ENCODE measurements at places on chromosomes 12 and 14.

DNA sequence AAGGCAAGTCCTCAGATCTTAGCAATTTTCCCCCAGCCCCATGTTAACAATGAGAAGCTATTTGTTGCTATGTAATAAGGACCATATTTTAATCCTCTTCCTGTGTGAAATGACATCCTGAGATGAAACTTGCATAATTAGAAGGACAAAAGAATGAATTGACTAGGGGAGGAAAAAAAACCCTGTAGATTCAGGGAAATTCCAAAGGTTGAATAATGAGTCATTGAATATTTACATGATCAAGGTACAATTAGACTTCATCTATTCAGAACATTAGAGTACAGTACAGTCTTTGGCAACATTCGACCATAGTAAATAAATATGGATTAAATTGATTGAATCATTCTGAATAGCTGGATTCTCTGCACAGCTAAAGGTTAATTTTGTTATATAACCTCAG is 9.4 kb downstream of the MYBPC1 start:
- H3K27ac ChIP-seq: no peak overlapping the region
- H3K4me3 ChIP-seq: no peak overlapping the region
- H3K27me3 ChIP-seq: no peaks in the 10 kb centered on the region
- DNase-seq: no peak

GRCh38 chr12:131825146-131825892 is 2.9 kb upstream of the MMP17 start:
- peaks cover 17% of the 10 kb centered on the region for H3K4me1 ChIP-seq
- no peak for DNase-seq
- H3K36me3 ChIP-seq: no peaks in the 10 kb centered on the region
- no peak overlapping the region for H3K27ac ChIP-seq
- peaks cover 35% of the 10 kb centered on the region for H3K27me3 ChIP-seq
- no peak overlapping the region for H3K4me3 ChIP-seq

- peaks cover 19% of the 10 kb centered on the region for H3K4me1 ChIP-seq
- H3K36me3 ChIP-seq: no peaks in the 10 kb centered on the region
- peak overlapping the region; percentile 88 for H3K27ac ChIP-seq
- DNase-seq: no peak
- H3K4me3 ChIP-seq: no peak overlapping the region
These were observed 944 bp upstream of the DHRS7 start for GRCh38 chr14:60166142-60166541.

- no peaks in the 10 kb centered on the region for H3K36me3 ChIP-seq
- no peaks in the 10 kb centered on the region for H3K4me1 ChIP-seq
- no peak overlapping the region for H3K27ac ChIP-seq
- no peak overlapping the region for H3K4me3 ChIP-seq
- no peak for DNase-seq
These were observed 340.4 kb downstream of the NAV3 start for GRCh38 chr12:78171061-78171460.

DNA sequence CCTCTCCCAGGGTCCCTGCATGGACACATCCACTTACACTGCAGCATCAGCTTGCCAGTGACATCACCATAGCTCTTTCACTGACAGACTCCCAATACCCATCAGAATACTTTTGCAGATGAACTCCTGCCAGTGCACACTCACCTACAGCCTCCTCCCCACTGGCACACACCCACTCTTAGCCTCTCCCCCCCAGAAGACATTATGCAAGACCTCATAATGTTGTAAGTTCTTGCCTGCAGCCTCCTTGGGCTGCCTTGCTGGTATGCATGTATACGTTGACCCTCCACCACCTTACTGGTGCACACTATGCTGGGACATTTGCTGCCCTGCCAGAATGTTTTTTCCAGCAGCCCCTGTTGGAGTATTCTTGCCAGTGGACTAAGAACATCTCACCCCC is 324.2 kb downstream of the AEBP2 start:
- H3K27me3 ChIP-seq: no peaks in the 10 kb centered on the region
- no peaks in the 10 kb centered on the region for H3K4me1 ChIP-seq
- H3K4me3 ChIP-seq: no peak overlapping the region
- H3K36me3 ChIP-seq: no peaks in the 10 kb centered on the region

GRCh38 chr12:93378998-93379325 is 1.2 kb downstream of the NUDT4 start:
- H3K4me1 ChIP-seq: peaks cover 14% of the 10 kb centered on the region
- H3K27me3 ChIP-seq: no peaks in the 10 kb centered on the region
- H3K27ac ChIP-seq: peak overlapping the region; percentile 87
- DNase-seq: no peak
- peak overlapping the region; percentile 81 for H3K4me3 ChIP-seq

DNA sequence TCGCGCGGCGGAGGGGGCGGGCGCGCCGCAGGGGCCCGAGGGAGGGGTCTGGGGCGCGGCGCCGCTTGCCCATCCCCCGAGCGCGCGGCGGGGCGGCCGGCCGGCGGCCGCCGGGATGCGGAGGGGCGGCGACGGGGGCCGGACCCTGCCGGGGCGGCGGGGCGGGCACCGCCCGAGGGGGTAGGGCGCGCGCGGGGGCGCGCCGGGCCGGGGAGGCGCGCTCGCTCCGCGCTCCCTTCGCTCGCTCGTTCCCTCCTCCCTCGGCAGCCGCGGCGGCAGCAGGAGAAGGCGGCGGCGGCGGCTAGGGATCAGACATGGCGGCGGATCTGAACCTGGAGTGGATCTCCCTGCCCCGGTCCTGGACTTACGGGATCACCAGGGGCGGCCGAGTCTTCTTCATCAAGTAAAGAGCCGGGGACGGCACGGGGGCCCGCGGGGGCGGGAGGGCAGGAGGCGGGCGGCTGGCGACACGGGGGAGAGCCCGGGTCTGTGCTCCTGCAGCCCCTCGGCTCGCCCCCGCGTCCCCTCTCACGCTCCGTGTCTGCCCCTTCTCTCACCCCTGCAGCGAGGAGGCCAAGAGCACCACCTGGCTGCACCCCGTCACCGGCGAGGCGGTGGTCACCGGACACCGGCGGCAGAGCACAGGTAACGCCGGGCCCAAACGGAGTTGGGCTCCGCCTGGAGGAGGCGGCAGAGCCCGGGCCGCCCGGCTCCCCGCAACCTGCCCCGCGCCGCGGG is at the start of gene PLEKHA5:
PLEKHA5 (plus strand) TSS at position 248 of the 738 bp plus-strand sequence; CDS start at position 315, 67 bp downstream.
- no peaks in the 10 kb centered on the region for H3K4me1 ChIP-seq
- H3K4me3 ChIP-seq: peak within 1 kb of the TSS; percentile 81
- H3K36me3 ChIP-seq: no peaks in the 10 kb centered on the region
- peak within 1 kb of the TSS; percentile 24 for H3K27ac ChIP-seq
- DNase-seq: peak; percentile 35

DNA sequence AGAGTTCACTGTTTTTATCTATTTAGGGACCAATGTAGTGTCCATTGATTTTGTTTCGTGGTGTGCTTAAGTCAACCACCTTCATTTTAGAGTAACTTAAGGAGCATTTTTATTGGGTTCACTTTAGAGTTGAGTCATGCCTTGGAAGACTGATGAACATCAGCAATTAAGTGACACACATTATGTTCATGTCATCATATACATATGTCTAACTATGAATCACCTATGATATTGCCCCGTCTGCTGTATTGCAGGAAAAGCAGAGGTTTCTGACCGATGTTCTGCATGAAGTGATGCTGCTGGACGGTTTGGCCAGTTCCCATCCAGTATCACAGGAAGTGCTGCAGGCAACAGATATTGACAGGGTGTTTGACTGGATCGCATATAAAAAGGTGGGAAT is 227.1 kb downstream of the TRHDE start:
- no peak overlapping the region for H3K27ac ChIP-seq
- no peaks in the 10 kb centered on the region for H3K36me3 ChIP-seq
- no peaks in the 10 kb centered on the region for H3K27me3 ChIP-seq
- DNase-seq: no peak
- no peaks in the 10 kb centered on the region for H3K4me1 ChIP-seq
- no peak overlapping the region for H3K4me3 ChIP-seq

GRCh38 chr12:75581515-75581914 is 70.1 kb upstream of the KRR1 start:
- no peaks in the 10 kb centered on the region for H3K27me3 ChIP-seq
- no peak for DNase-seq
- no peaks in the 10 kb centered on the region for H3K36me3 ChIP-seq
- no peak overlapping the region for H3K27ac ChIP-seq
- H3K4me3 ChIP-seq: no peak overlapping the region
- no peaks in the 10 kb centered on the region for H3K4me1 ChIP-seq

GRCh38 chr14:51093371-51094281 is 1.3 kb downstream of the TRIM9 start:
- peaks cover 16% of the 10 kb centered on the region for H3K27me3 ChIP-seq
- H3K4me1 ChIP-seq: peaks cover 19% of the 10 kb centered on the region
- no peak overlapping the region for H3K27ac ChIP-seq
- H3K4me3 ChIP-seq: peak overlapping the region; percentile 73
- no peak for DNase-seq
- H3K36me3 ChIP-seq: no peaks in the 10 kb centered on the region

DNA sequence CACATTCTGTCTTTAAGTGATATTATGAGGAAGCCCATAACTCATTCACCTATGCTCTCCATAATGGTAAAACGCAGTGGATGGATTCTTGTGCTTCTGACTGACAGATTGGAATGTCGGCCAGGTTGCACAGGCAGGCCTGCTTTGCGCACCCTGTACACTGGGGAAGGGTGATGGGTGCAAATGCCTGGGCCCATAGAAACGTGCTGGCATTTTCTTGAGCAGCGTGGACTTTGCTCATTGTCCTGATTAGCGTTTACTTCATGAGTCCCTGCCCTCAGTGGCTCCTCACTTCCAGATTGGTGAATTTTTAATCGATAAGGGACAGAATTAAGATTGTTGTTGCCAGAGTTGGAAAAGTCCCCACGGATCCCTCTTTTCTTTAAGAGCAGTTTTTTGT is 80.9 kb upstream of the TRAF3 start:
- H3K4me1 ChIP-seq: peaks cover 3% of the 10 kb centered on the region
- no peak overlapping the region for H3K27ac ChIP-seq
- H3K4me3 ChIP-seq: no peak overlapping the region
- H3K27me3 ChIP-seq: no peaks in the 10 kb centered on the region

DNA sequence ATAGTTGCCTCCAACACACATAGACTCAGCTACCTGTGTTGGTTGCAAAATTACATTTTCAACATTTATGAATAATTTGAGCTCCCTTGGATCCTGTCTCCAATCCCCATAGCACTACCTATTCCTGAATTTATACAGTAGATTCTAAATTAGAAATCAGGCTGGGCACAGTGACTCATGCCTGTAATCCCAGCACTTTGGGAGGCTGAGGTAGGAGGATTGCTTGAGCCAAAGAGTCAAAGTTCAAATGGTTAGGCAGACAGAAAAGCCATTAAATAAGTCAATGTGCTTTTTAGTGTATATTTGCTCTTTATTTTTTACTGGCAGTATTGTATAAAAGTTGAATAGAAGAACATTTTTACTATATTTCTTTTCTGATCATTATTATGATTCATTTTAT is 24.9 kb upstream of the C2CD5 start:
- DNase-seq: no peak

- H3K36me3 ChIP-seq: no peaks in the 10 kb centered on the region
- no peaks in the 10 kb centered on the region for H3K4me1 ChIP-seq
- DNase-seq: no peak
These were observed 13.0 kb upstream of the RHOJ start for GRCh38 chr14:63191211-63191610.

DNA sequence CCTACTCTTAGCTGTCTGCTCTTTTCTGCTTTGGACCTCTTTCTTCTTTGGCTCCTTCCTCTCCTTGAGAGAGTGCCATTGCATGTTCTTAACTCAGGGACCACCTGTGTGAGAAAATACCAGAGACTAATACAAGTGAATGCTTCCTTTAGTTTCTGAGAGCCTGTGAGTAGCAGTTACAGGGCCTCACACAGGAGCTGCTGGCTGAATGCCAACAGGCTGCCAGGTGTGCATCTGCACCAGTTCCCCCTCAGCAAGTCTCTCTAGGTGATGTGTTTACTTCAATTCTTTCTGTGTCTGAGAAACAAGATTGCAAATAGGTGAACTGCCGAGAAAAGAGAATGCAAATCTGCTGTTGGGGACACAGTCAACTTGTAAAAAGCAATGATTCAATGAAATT is 108.2 kb downstream of the STXBP6 start:
- H3K27ac ChIP-seq: no peak overlapping the region
- no peaks in the 10 kb centered on the region for H3K36me3 ChIP-seq
- no peaks in the 10 kb centered on the region for H3K27me3 ChIP-seq
- H3K4me1 ChIP-seq: no peaks in the 10 kb centered on the region

DNA sequence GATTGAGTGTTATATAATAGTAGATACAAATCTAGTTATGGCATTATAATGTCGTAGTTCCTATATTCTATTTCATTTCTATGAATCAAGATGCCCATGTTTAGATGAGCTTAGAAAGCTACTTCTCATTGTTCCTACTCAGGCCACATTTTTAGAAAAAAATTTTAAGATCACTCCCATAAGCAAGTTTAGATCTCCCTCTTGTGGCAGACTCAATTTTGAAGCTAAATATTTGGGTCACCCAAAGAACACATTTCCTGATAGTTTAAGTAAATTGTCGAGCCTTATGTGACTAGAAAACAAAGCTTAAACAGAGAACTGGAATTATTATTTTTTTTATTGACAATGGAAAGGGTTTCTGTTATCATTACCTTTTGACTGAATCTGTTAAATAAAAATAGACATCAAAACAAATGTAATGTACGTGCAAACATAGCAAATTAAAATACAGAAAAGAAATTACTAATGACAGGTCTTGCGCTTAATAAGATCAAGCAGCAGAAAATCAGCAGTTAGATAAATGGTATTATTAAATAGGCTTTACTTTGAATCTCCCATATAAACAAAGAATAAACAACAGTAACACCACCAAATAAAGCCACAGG is 180.2 kb downstream of the ACSS3 start:
- no peaks in the 10 kb centered on the region for H3K27me3 ChIP-seq
- H3K4me3 ChIP-seq: no peak overlapping the region
- no peak for DNase-seq
- no peaks in the 10 kb centered on the region for H3K36me3 ChIP-seq

DNA sequence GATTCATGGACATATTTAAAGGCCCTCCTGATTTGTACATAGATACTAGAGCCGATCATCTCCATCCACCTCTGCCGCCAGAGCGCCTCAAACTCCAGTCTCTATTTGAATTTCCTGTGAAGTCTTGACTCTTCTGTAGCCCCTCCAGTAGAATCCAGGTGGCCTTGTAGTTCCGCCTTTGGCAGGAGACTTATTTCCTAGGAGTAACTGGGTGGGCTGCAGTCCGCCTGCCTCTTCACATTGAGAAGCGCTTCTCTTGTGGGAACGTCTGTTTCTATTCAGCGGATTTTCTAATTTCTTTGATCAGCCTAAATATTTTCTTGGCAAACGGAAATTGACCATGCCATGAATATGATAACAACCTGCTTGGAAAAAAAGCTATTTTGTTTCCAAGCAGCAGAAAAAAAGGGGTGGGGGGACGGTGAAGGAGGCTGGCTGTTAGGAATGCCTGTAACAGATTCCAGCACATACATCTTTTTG is 9.0 kb upstream of the SIX1 start:
- peaks cover 13% of the 10 kb centered on the region for H3K4me1 ChIP-seq
- H3K36me3 ChIP-seq: no peaks in the 10 kb centered on the region
- H3K4me3 ChIP-seq: no peak overlapping the region
- H3K27me3 ChIP-seq: peaks cover 24% of the 10 kb centered on the region

- H3K27me3 ChIP-seq: peaks cover 9% of the 10 kb centered on the region
- H3K4me1 ChIP-seq: peaks cover 13% of the 10 kb centered on the region
- no peak overlapping the region for H3K4me3 ChIP-seq
These were observed 117.5 kb upstream of the EVL start for GRCh38 chr14:99947695-99948094.
